ENCODE measurements at places on chromosomes 1 and 21.
A peak's percentile ranks its signal among the peaks of the same experiment; 100 is the strongest.

GRCh38 chr1:38334930-38335592, 288.5 kb upstream of the POU3F1 start:
- DNase-seq, result peak; percentile 85

GRCh38 chr1:50858761-50859160, 101.3 kb downstream of the FAF1 start:
- no peak for DNase-seq

GRCh38 chr1:156357977-156358376, 11.0 kb upstream of the RHBG start:
- no peak for DNase-seq

DNA sequence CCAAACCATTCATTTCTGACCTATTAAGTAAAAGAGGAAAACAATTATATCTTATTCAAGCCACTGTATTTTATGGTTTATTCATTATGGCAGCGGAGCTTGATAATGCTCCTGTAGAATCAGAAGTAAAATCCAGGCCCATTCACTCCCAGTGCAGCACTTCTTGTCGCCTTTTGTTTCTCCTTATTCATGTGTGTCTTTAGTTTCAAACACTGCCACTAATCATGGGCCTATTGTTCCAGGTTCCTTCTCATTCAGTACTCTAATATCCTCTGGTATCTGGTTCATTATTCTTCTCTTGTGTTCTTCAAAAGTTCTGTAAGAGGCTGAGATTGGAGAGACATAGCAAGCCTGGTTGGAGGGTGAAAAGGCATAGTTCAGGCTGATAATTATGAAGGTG, 218.3 kb downstream of the LRRIQ3 start:
- DNase-seq, result no peak

DNA sequence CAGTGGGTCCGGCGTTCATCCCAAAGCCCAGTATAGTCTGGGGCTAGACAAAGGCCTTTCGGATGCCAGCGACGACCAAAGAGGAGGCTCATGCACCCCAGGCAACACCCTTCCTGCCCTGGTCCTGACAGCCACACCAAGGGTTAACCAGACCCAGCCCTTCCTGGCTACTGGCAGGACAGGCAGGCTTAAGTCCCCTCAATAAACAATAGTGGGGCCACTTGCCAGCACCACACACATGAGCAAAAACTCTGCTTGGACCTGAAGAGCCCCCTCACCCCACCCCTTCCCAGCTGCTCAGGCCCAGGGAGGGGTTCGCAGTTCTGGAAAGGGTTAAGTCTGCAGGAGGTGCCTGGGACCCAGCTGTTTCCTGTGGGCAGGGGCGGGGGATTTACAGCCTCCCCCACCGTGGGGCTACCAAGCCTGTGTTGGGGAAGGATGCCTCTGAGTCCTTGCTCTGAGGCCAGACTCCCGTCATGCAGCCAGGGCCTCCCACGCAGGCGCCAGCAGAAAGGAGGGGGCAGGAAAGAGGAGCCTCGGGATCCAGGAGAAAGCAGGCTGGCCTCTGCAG, 18.2 kb downstream of the PHLDA3 start:
- peak; percentile 80 for DNase-seq

DNA sequence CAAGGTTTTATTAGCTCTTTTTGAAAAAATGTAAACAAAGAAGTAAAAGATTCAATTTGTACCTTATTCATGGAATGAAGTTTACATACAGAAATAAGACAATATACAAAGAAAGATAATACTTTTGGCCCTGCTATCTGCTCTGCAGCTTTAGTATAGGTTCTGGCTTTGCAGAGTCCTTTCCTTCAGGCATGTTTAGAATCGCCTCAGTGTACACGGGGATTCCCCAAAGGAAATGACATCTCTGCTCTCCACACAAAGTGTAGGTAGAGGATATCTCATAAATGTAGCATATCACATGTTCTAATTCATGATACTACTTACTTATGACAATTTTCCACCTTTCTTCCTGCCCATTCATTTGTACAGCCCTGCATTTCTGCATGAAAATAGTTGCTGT, 222.6 kb upstream of the DPYD start:
- DNase-seq, result no peak

GRCh38 chr1:219537223-219537631, 75.7 kb downstream of the ZC3H11B start:
- DNase-seq, result no peak

- DNase-seq, result no peak
Measured at GRCh38 chr1:240116831-240117769, 25.4 kb downstream of the FMN2 start.

GRCh38 chr21:36323032-36323431, 3.0 kb downstream of the MORC3 start:
- DNase-seq, result peak; percentile 89

- DNase-seq, result no peak
Measured at GRCh38 chr21:18155508-18156193, 89.0 kb upstream of the CHODL start.

GRCh38 chr1:209870151-209870831, 42.5 kb downstream of the UTP25 start:
- no peak for DNase-seq

DNA sequence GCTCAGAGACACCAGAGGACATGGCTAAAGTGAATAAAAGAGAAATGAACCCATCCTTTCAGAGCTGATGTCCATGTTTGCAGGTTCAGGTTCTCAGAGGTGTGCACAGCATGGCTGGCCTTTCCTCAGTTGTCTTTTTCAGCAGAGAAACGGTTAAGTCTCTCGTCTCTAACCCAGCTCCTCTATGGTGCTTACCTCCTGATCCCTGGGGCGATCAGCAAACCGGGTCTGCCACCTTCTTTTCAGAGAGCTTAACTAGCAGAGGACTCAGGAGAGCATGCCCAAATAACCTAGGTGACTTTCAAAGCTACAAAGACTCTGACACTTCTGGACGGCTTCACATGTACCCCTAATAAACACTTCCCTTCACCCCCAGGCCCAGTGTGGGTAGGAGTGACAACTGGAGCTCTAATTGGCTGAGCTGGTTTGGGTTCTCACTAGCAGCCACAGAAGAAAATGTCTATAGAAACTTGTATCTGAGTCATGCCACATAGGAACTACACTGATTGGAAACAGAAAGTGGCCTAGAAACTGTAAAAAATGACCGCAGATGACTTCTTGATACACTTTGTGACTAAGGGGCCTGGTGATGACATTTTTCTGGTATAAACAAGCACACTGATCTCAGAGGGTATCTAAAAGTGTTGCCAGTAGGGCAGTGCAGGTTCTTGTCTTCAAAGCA, at the start of gene AIM2:
TSS of gene AIM2 (minus strand) at position 329 of the 682 bp plus-strand sequence. CDS start 3,267 bp downstream, outside the sequence.
- DNase-seq, result peak; percentile 51

- no peak for DNase-seq
Measured at GRCh38 chr1:84347271-84347931, 45.9 kb downstream of the SAMD13 start.

DNA sequence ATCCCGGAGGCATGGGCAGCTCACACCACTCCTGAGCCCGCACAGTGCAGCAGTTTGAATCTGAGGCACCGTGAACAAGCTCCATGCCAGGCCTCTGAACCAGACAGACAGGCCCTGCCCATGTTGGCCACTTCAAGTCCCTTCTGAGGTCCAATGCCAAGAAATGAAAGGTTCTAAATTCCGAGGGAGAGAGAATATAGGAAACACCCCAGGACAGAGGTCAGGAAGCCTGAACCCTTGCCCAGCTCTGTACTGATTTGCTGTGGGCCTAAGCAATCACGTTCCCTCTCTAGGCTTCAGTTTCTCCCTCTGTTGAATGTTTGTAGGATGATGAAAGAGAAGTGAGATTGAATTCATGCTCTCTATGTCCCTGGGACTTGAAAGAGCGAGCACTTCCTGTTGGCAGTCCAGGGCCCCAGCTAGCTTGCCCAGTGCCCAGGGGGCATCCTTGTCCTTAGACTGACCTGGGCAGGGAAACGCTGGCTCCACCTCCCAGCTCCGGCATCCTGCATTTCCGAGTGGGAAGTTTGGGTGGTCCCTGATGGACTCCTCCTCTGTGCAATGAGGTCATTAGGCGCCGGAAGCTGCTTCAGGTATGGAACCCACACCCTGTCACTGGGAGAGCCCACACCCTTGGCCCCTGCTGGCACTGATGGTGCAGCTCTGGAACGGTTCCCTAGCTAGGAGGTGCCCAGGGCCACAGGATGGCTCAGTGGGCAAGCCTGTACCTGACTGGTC, 242.4 kb upstream of the TMEM51 start:
- no peak for DNase-seq

DNA sequence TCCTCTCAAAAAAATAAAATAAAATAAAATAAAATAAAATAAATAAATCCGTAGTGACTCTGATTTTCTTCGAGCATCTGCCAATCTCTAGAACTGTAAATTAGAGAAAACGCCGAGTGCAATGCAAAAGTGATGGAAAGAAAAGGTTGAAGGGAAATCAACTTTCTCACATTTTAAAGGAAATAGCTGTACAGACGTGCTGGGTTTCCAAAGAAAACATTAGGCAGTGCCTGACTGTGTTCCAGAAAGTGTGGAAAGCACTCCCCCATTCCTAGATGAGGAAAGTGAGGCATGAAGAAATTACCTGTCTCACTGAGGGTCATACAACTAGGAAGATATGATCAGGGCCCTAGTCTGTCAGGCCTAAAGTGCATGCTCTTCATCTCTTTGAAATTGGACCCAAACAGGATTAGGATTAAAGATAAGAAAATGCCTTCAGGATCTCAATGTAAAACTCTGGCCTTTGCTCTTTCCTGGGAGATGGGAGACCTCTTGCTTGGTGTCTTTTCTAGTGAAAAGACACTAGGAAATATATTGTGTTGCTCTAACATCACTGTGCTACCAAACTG, 1.8 kb upstream of the PTPN14 start:
- DNase-seq, result no peak

GRCh38 chr1:93905734-93906133, 3.5 kb downstream of the GCLM start:
- no peak for DNase-seq

DNA sequence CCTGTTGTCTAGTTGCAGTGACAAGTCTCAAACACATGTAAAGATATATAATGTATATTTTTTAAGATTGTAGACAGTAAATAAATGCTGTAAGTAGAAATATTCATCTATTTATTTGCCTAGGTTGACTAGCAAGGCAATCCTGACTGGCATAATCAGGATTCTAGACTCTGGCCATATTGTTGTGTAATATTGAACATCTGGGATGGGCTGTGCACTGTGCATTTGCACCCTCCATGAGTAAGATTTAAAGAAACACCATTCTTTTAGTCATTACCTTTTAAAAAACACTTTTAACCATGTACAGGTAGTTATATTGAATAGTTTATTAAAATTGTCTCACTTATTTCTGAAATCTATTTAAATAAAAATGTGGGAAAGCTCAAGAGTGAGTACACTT, 32.4 kb downstream of the RASAL2 start:
- no peak for DNase-seq

DNA sequence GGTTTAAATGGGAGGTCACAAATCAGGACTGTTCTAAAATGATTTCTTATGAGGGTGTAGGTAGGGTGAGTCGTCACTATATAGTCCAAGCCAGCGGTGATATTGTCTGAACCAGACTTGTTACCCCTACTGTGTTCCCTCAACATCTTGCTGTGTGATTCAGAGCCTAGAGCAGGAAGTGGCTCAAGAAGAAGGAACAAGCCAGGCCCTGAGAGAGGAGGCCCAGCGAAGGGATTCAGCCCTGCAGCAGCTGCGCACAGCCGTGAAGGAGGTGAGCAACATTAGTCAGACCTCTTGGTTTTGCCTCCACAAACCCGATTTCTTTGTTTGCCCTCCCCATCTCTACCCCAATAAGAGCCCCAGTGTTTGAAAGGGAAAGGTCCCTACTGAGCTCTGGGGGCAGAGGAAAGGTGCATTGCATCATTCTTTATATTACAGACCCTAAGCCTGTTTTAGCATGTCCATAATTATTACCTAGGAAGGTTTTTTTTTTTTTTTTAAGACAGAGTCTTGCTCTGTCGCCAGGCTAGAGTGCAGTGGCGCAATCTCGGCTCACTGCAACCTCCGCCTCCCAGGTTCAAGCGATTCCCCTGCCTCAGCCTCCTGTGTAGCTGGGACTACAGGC, 5.0 kb upstream of the SH3BGRL3 start:
- peak; percentile 89 for DNase-seq

DNA sequence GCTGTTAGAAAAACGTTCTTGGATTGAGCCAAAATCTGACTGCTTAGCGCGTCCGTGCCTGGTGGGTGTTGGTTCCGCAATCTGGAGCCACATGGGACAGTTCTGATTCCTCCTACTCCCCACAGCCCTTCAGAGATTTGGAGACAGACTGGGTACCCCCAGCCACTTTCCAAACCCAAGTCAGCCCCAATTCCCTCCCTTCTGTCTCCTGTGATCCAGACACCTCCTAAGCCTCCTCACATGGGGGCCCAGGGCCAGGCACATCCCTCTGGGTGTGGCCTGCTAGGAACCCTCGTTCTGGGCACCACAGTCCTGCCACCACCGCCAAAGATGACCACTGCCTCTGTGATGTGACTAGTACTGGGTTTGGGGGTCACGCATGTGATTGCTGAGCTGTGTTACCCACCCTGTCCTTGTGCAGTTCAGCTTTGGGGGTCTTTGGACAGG, 4.8 kb downstream of the PLA2G5 start:
- no peak for DNase-seq

- DNase-seq, result peak; percentile 74
Measured at GRCh38 chr1:39105061-39105840, 79.1 kb downstream of the NDUFS5 start.
